ENCODE measurements at places on chromosomes 12 and 14.

GRCh38 chr12:78698747-78699146 is 165.8 kb upstream of the SYT1 start:
- DNase-seq, result no peak

GRCh38 chr14:77040741-77041653 is 12.5 kb upstream of the IRF2BPL start:
- DNase-seq, result no peak

DNA sequence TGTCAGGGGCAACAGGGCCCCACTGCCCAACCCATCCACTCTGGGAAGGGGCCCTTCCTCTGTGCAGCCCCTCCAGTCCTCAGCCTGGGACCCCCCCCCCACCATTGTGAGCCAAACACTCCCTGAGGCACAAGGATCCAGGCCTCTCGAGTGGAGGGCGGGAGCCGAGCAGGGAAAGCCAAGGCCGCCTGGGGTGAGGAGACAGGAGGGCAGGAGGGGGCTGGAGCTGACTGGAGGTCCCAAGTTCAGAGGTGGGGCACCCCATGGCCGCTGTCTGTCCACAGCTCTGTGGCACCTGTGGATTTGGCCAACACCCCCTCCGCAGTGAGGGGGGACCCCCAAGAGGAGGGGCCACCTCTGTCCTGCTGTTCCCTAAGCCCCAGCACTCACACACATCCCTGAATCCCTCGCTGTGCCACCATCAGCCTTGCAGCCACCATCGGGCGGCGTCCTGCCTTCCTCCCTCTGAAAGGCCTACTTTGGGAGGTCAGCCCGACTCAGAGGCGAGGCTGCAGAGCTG is 25.4 kb upstream of the C14orf180 start:
- no peak for DNase-seq

DNA sequence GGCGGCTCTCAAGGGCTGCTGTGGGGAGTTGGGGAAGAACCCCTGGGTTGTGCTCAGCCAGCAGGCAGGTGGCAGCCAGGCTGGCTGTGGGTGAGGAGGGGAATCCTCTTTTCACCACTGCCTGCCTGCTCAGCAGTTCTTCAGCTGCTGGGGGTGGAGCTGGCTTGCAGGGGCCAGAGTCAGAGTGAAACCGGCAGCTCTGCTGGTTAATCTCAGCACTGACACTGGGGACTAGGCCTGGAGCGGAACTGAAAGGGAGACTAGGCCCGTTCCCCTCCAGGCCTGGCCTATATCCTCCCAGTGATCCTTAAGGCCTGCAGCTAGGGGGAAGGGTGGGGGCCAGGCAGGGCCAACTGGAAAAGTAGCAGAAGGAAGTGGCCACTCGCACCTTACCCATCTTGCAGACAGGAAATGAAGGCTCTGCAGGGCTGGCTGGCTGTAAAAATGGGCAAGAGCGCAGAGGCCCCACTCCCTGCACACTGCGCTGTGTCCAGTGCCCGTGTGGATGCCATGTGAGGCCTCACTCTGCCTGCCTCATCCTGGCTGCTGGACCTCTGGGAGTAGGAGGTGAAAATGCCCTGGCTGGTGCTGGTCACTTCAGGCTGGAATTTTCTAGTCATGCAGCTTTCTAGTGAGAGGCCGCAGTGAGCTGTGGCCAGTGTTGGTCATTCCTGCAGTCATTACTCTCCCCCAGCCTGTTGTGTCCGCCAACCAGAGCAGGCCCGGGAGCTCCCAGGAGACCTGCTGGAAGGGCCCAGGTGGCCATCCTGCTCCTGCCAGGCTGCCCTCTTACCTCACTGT is 39.4 kb downstream of the SH2B3 start:
- DNase-seq, result peak; percentile 83

DNA sequence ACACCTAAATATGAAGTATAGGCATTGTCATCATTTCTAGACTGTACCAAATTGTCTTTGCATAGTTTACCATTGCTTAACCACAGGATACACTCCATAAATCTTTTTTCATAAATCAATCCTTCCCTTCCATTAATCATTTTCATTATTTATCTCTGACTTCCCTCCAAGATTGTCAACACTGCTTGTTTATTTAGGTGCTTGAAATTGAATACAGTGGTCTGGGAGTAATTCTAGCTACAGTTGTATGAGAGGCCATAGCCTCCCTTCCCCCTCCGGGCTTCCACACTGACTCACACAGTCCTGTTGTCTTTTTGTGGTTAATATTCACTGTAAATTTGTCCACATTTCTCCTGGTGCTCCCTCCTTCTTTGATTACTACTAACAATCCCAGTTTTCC is 114.2 kb upstream of the ARID2 start:
- DNase-seq, result no peak

- DNase-seq, result no peak
These were observed 361.1 kb upstream of the ATP2B1 start for GRCh38 chr12:90069711-90070110.

DNA sequence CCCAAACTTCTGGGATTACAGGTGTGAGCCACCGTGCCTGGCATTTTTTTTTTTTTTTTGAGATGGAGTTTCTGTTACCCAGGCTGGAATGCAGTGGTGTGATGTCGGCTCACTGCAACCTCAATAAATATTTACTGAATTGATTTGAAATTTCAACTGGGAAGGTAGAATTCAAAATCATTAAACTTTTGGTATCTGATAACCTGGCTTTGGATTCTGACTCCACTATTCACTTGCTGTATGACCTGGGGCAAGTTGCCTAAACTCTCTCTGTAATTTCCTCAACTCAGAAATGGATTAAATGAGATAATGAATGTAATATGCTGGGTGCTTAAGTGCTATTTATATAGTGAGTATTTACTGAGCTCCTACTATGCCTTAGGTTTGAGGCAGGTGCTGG is 8.7 kb upstream of the METAP2 start:
- DNase-seq, result no peak

GRCh38 chr14:67576216-67576955 is 23.7 kb downstream of the PIGH start:
- DNase-seq, result no peak

GRCh38 chr12:47772094-47772660 is 861 bp upstream of the SLC48A1 start:
- no peak for DNase-seq

- no peak for DNase-seq
These were observed 12.7 kb upstream of the STON2 start for GRCh38 chr14:81412779-81413178.

DNA sequence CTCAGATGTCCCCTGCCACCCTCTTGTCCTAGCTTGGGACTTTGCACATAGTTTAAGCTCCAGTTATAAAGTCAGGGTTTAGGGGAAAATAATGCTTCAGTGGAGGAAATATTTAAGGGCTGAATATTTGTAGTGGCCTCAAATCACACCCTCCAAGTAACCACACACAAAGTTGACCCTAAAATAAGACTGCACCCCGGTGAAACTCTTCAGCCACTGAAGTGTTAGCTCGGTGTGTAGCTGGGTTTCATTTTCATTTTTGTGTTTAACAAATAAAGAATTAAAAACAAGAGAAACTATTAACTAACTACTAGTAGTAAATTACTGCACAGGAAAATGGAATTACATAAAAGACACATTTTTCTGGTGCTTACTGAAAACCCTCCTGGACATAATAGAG is 14.8 kb upstream of the BCL11B start:
- no peak for DNase-seq

GRCh38 chr14:74244115-74244514 is 4.9 kb downstream of the VSX2 start:
- DNase-seq, result no peak

- no peak for DNase-seq
These were observed 289.5 kb upstream of the FAR2 start for GRCh38 chr12:28859551-28859950.

All from activated T-cell treated with anti-CD3 and anti-CD28 coated beads for 24 hours (primary cell).